ENCODE measurements at places on chromosomes 4 and X.

DNA sequence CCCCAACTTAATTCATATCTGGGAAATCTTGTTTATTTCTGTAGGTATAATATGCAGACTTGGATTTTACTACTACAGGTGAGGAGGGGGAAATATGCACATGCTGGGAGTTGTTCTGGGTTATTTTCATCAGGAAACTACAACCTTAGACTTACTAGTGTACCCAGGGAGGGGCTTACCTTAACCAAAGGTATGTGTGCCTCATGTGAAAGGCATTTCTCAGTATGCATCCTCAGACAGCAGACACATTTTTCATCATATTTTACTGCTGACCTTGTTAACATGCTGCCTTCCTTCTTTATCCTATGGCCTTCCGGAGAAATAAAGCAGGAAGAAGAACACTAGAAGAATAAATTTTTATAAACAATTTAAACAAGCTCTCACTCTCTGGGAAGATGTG, 214.9 kb downstream of the SPANXN4 start:
- no peak for DNase-seq

GRCh38 chr4:33349376-33349775, 2629.2 kb downstream of the PCDH7 start:
- DNase-seq: no peak

GRCh38 chr4:168699224-168699878, 202.5 kb downstream of the PALLD start:
- DNase-seq: no peak

GRCh38 chr4:11537846-11538245, 109.2 kb upstream of the HS3ST1 start:
- DNase-seq: no peak

DNA sequence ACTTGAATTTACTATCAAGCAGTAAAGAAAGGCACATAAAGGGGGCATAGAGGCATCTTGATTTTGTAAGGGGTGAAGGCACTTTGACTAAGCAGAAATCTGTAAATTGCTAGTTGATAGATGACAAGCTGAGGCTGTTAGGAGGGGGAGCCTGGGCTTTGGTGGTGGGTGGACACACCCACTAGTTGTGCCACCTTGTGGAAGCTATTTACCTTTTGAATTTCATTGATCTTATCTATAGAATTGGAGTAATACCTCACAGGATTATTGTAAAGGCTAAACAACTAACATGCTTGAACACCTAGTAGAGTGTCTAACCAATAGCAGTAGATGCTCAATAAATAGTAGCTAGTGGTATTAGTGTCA, 142.8 kb upstream of the KCNIP4 start:
- no peak for DNase-seq

DNA sequence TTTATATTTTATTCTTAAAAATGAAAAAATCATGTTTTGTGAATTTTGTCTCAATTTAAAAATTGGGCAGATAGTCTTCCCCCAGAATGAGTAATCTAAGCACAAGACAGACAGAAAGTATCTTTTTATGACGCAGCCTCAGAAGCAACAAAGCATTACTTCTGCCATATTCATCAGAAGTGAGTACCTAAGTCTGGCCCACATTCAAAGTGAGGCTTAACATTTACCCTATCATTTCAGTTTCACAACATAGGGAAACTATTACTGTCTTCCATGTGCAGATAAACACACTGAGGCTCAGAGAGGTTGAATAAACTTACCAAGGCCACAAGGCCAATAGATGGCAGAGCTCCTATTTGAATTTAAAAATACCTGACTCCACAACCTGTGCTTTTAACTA, 4.4 kb upstream of the PRDX4 start:
- no peak for DNase-seq
